GM23338 (cell line): ENCODE measurements at places on chromosomes 12 and 14.

DNA sequence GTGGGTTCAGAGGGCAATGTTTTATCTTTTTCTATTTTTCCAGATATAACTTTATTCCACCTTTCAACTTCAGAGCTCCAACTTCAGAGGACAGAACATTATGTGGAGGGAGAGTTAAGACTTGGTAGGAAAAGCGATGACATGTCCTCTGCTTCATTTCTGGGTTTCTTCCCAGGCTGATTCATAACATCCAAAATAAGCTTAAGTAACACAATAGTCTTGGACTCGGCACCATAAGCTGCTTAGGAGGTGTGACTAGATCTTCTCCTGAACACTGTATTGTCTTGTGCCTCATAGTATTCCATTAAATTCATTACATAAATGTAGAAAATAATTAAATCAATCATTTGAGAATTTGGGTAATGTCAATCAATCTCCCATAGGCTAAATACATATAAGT lies 95.5 kb upstream of the PDE3A start:
- DNase-seq, result no peak
- no peak overlapping the region for H3K27ac ChIP-seq
- no peaks in the 10 kb centered on the region for H3K27me3 ChIP-seq
- H3K4me3 ChIP-seq, result no peak overlapping the region

- H3K4me1 ChIP-seq, result no peaks in the 10 kb centered on the region
- DNase-seq, result no peak
- H3K4me3 ChIP-seq, result no peak overlapping the region
- no peak overlapping the region for H3K27ac ChIP-seq
- H3K27me3 ChIP-seq, result no peaks in the 10 kb centered on the region
- H3K36me3 ChIP-seq, result no peaks in the 10 kb centered on the region
Measured at GRCh38 chr14:36975834-36976233, 196.6 kb downstream of the SLC25A21 start.

DNA sequence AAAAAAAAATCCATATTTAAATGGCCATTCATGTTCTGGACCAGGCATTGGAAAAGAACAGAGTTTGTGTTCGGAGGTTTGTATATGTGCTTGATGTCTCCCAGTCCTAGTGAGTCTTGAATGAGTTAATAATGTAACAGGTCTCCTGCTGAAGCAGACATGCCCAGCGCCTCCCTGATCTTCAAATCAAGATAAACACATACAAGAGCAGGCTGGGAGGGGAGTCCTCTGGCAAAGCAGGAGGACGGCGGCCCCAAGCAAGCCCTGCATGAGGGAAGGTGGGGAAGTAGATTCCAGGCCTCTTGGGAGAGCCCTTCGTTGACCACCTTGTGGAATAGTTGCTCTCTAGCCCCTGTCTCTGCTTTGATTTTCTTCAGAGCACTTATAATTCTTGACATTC lies 156.3 kb downstream of the ZFP36L1 start:
- no peak overlapping the region for H3K4me3 ChIP-seq
- peaks cover 8% of the 10 kb centered on the region; the same call in 1 of the 2 replicates for H3K4me1 ChIP-seq
- H3K27ac ChIP-seq, result no peak overlapping the region
- DNase-seq, result no peak

DNA sequence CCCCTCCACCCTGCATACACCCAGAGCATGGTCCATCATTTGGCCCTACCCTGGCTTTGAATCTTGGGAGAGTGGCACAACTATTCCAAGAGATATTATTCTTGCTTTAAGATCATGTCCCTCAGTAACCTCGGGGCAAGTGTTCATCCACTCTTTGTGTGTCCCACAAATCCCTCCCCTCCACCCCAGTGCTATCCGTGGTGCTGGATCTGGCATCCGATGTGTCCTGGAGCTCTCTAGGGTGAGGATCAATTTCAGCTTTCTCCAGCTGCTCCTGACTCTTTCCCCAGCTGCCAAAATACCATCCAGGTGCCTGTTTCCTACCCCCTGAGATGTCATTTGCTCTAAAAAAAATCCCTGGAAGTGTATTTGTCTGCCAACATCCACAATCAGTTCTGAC lies 64.8 kb upstream of the CMKLR1 start:
- no peak overlapping the region for H3K4me3 ChIP-seq
- no peak overlapping the region for H3K27ac ChIP-seq
- DNase-seq, result peak; percentile 57
- H3K4me1 ChIP-seq, result peaks cover 7% of the 10 kb centered on the region
- H3K36me3 ChIP-seq, result no peaks in the 10 kb centered on the region
- H3K27me3 ChIP-seq, result no peaks in the 10 kb centered on the region

- H3K4me1 ChIP-seq, result no peaks in the 10 kb centered on the region
- peak; percentile 88 for DNase-seq
- H3K27me3 ChIP-seq, result no peaks in the 10 kb centered on the region
- no peak overlapping the region for H3K27ac ChIP-seq
- no peaks in the 10 kb centered on the region for H3K36me3 ChIP-seq
- no peak overlapping the region for H3K4me3 ChIP-seq
Measured at GRCh38 chr14:32560209-32560857, 231.2 kb downstream of the AKAP6 start.

- H3K27me3 ChIP-seq, result no peaks in the 10 kb centered on the region
- H3K27ac ChIP-seq, result no peak overlapping the region
- H3K4me3 ChIP-seq, result no peak overlapping the region
- DNase-seq, result no peak
Measured at GRCh38 chr12:52270541-52271070, 3.8 kb upstream of the KRT86 start.

DNA sequence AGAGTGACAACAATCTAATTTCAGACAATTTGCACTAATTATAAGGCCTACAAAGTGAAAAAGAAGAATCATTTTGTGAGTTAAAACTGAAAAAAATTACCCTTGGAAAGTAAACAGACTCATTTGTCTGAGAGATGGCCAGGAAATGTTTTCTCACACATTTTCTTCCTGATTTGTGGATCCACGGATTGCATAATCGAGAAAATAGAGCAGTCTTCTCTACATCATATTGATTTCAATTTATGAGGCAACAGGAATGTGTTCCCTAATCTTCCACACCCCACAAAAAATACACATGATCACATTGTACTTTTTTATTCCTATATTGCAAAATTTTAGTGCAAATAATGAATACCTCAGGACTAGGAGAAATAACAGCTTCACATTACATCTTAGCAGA lies 160.8 kb downstream of the CCER1 start:
- no peak overlapping the region for H3K27ac ChIP-seq
- no peaks in the 10 kb centered on the region for H3K27me3 ChIP-seq
- no peak for DNase-seq
- H3K36me3 ChIP-seq, result no peaks in the 10 kb centered on the region
- H3K4me3 ChIP-seq, result no peak overlapping the region

GRCh38 chr14:37203423-37203822 lies 5.7 kb downstream of the MIPOL1 start:
- peaks cover 9% of the 10 kb centered on the region for H3K36me3 ChIP-seq
- H3K4me1 ChIP-seq, result peaks cover 22% of the 10 kb centered on the region
- H3K27ac ChIP-seq, result no peak overlapping the region
- no peak for DNase-seq

- peaks cover 19% of the 10 kb centered on the region for H3K4me1 ChIP-seq
- no peaks in the 10 kb centered on the region for H3K36me3 ChIP-seq
- no peak overlapping the region for H3K4me3 ChIP-seq
- no peak for DNase-seq
- H3K27me3 ChIP-seq, result peaks cover 37% of the 10 kb centered on the region
Measured at GRCh38 chr14:65329911-65330310, 82.6 kb upstream of the FUT8 start.

- H3K27ac ChIP-seq, result peak overlapping the region; percentile 97
- H3K36me3 ChIP-seq, result peaks cover 7% of the 10 kb centered on the region; the same call in 1 of the 2 replicates
- peaks cover 18% of the 10 kb centered on the region; the same call in 1 of the 2 replicates for H3K4me1 ChIP-seq
- no peak for DNase-seq
Measured at GRCh38 chr12:46671102-46671501, 154.7 kb downstream of the SLC38A4 start.

- H3K36me3 ChIP-seq, result peaks cover 58% of the 10 kb centered on the region
- no peak for DNase-seq
- no peaks in the 10 kb centered on the region for H3K27me3 ChIP-seq
Measured at GRCh38 chr12:46370380-46370734, 2.2 kb downstream of the SLC38A2 start.

DNA sequence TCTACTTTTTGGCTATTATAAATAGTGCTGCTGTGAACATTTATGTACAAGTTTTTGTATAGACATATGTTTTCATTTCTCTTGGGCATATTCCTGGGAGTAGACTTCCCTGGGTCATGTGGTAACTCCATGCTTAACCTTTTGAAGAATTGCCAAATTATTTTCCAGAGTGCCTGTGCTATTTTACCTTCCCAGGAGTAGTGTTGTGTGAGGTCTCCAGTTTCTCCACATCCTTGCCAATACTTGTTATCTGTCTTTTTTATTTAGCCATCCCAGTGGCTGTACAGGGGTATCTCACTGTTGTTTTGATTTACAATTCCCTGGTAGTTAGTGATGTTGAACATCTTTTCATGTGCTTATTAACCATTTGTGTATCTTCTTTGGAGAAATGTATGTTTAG lies 18.9 kb downstream of the UBE3B start:
- no peaks in the 10 kb centered on the region for H3K27me3 ChIP-seq
- H3K4me1 ChIP-seq, result no peaks in the 10 kb centered on the region
- peaks cover 26% of the 10 kb centered on the region; the same call in 1 of the 2 replicates for H3K36me3 ChIP-seq
- H3K4me3 ChIP-seq, result no peak overlapping the region

- H3K27ac ChIP-seq, result no peak overlapping the region
- no peak for DNase-seq
- no peaks in the 10 kb centered on the region for H3K36me3 ChIP-seq
- H3K4me1 ChIP-seq, result no peaks in the 10 kb centered on the region
- no peaks in the 10 kb centered on the region for H3K27me3 ChIP-seq
- no peak overlapping the region for H3K4me3 ChIP-seq
Measured at GRCh38 chr14:94964931-94965330, 192.4 kb downstream of the DICER1 start.

DNA sequence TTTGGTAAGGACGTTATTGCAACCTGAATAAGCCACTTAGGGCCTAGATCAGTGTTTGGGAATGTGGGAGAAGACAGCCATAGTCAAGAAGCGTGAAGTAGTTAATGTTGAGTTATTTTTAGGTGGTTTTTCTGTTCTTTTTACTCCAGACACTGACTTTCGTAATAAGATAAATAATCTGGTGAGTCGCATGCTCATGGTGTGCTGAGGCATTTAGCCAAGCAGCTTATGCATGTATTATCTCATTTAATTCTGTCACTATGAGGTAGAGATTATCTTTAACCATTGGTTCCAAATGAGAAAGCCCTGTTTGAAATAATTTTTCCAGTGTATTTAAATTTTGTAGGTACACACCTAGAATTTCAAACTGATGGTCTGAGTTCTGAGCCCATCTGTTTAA lies 67.3 kb downstream of the RCOR1 start:
- no peaks in the 10 kb centered on the region for H3K36me3 ChIP-seq
- DNase-seq, result no peak
- peaks cover 38% of the 10 kb centered on the region for H3K4me1 ChIP-seq
- H3K27ac ChIP-seq, result 0 out of 2 replicates have a peak overlapping the region, but pooled peaks have one; percentile 24

- H3K4me1 ChIP-seq, result peaks cover 35% of the 10 kb centered on the region
- no peaks in the 10 kb centered on the region for H3K36me3 ChIP-seq
- peak overlapping the region; percentile 94 for H3K4me3 ChIP-seq
- no peak overlapping the region for H3K27ac ChIP-seq
- peak; percentile 42 for DNase-seq
Measured at GRCh38 chr14:56118611-56119181, 485 bp downstream of the PELI2 start.

DNA sequence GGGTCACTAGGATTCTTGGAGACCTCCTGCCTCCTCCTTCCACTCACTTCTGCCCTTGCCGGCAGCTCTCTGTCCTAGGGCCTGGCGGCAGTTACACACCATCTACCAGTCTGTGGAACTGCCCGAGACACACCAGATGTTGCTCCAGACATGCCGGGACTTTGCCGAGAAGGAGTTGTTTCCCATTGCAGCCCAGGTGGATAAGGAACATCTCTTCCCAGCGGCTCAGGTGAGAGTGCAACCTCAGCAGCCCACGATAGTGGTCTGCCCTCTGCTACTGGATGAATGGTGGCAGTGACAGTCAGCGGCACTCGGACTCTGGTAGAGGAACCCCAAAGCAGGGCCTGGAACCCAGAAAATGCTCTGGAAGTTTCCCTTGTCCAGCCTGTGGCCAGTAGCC lies 1.3 kb downstream of the ACADS start:
- no peaks in the 10 kb centered on the region for H3K27me3 ChIP-seq
- no peak overlapping the region for H3K27ac ChIP-seq
- DNase-seq, result no peak

- H3K27ac ChIP-seq, result no peak overlapping the region
- H3K36me3 ChIP-seq, result no peaks in the 10 kb centered on the region
- H3K4me1 ChIP-seq, result no peaks in the 10 kb centered on the region
Measured at GRCh38 chr14:63032076-63032475, 13.2 kb downstream of the KCNH5 start.

GRCh38 chr12:121128908-121129810 lies 3.5 kb upstream of the P2RX7 start:
- peak; percentile 69 for DNase-seq
- no peak overlapping the region for H3K4me3 ChIP-seq
- H3K36me3 ChIP-seq, result no peaks in the 10 kb centered on the region
- no peaks in the 10 kb centered on the region for H3K27me3 ChIP-seq

DNA sequence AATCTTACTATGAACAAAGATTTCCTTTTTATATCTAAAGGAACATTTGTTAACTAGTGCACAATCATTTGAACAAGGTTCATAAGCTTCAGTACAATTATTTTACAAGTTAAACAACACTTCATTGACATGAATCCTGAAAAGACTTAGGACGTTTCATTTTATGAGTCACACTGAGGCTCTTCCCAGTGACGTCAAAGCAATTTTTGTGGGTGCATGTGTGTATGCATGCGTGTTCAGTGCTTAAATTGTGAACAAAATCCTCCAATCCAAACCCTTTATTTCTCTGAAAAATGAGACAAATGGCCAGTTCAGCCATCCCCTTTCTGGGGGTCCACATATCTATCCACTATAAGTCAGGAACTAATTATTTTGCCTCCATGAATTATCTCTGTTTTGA lies 2.9 kb downstream of the LMNTD1 start:
- no peak overlapping the region for H3K4me3 ChIP-seq
- H3K4me1 ChIP-seq, result no peaks in the 10 kb centered on the region
- no peak for DNase-seq
- H3K36me3 ChIP-seq, result no peaks in the 10 kb centered on the region
- H3K27me3 ChIP-seq, result no peaks in the 10 kb centered on the region

DNA sequence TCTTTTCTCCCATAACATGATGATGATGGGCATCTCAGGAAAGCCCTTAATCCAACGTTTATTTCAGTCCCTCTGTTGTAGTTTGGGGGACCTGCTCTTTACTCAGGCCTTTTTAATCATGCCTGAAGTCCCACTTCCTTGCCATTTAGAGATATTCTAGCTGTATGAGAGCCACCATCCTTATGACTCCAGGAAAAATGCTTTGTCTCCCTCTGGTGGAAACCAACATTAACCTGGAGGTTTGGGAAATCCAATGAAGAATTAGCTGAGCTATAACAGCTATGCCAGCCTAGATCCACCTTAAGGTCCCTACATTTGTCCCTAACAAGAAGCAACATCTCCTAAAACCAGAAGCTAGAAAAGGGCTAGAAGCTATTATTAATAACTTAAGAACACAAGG lies 1399.1 kb downstream of the LRFN5 start:
- no peak overlapping the region for H3K27ac ChIP-seq
- DNase-seq, result peak; percentile 2
- no peak overlapping the region for H3K4me3 ChIP-seq
- H3K36me3 ChIP-seq, result peaks cover 38% of the 10 kb centered on the region
- H3K27me3 ChIP-seq, result no peaks in the 10 kb centered on the region

GRCh38 chr12:125221602-125222001 lies 156.4 kb downstream of the AACS start:
- peaks cover 16% of the 10 kb centered on the region for H3K4me1 ChIP-seq
- no peaks in the 10 kb centered on the region for H3K27me3 ChIP-seq
- no peak overlapping the region for H3K27ac ChIP-seq
- H3K36me3 ChIP-seq, result no peaks in the 10 kb centered on the region
- DNase-seq, result no peak
